ENCODE measurements at places on chromosomes 7 and 10.

- DNase-seq, result no peak
Observed at GRCh38 chr7:46197785-46198540, 276.9 kb upstream of the IGFBP3 start.

DNA sequence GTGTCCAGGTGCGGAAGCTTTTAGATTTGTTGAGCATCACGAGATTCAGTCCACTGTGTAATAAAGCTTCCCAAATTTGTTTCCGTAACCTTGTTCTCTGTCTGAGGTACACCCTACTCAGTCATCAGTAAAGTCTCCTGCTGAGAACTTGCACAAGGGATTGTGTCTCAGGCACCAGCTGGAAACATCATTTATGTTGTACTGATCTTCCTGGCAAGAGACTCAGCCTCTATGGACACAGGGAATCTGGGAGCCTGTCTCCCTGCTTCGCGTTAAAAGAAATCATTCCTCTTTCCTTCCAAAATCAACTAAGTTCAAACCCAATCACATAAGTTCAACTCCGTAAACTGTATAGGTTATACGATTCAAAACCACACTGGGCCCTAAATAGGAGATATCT is 336.8 kb downstream of the GPR37 start:
- no peak for DNase-seq

- DNase-seq, result no peak
Observed at GRCh38 chr7:138854115-138854645, 56.2 kb upstream of the ATP6V0A4 start.

GRCh38 chr7:72435925-72436480 is 23.9 kb upstream of the CALN1 start:
- DNase-seq, result no peak

DNA sequence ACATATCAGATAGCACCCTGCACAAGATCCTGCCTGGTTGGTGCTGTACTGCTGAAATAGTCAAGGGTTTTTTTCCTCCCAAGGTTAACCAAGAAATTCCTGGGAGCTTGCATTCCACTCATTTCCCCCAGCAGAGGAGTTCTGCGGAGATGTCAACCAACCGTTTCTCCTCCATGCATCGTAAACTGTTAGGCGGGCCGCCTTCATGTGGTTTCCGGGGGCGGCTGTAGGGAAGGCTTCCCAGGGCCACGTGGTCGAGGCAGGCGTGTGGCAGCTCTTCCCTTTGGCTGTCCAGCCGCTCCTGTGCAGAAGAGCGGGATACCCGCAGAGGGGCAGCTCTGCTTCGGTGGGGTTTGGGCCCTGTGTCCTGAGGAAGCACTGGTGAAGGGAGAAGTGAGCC is 113.7 kb downstream of the RGS10 start:
- no peak for DNase-seq

Data from hypothalamus (tissue), 51 donors.